SJSA1 (cell line): ENCODE measurements at places on chromosomes 3 and 15.

DNA sequence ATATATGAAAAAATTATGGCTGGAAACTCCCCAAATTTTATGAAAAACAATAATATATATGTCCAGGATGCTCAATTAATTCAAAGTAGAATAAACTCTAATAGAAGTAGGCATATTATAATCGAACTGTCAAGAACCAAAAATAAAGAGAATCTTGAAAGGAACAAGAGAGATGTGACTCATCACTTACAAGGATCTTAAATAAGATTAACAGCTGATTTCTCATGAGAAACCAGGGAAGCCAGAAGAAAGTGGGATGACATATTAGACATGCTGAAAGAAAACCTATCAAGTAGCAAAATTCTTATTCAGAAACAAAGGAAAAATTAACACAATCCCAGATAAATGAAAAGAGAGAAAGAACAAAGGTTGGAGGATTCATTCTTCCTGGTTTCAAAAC, 66.8 kb downstream of the FAIM start:
- DNase-seq, result no peak

- DNase-seq, result no peak
These were observed 62.3 kb downstream of the CEP152 start for GRCh38 chr15:48748535-48748934.

- DNase-seq, result no peak
These were observed 691.3 kb downstream of the ZPLD1 start for GRCh38 chr3:103126115-103126514.

DNA sequence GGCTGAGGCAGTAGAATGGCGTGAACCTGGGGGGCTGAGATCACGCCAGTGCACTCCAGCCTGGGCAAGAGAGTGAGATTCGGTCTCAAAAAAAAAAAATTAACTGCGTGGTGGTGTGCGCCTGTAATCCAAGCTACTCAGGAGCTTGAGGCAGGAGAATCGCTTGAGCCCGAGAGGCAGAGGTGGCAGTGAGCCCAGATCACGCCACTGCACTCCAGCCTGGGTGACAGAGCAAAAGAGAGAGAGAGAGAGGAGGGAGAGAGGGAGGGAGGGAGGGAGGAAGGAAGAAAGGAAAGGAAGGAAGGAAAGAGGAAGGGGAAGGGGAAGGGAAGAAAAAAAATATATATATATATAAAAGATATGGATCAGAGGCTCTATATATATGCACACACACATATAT, 6.0 kb downstream of the TM4SF19 start:
- DNase-seq, result no peak
